ENCODE measurements at places on chromosomes 7 and 10.

GRCh38 chr10:88066876-88067275 lies 203.5 kb downstream of the PTEN start:
- no peak for DNase-seq

GRCh38 chr7:85521108-85521694 lies 334.3 kb upstream of the SEMA3D start:
- DNase-seq: no peak

- no peak for DNase-seq
These were observed 403.9 kb upstream of the CELF2 start for GRCh38 chr10:10613656-10614244.

DNA sequence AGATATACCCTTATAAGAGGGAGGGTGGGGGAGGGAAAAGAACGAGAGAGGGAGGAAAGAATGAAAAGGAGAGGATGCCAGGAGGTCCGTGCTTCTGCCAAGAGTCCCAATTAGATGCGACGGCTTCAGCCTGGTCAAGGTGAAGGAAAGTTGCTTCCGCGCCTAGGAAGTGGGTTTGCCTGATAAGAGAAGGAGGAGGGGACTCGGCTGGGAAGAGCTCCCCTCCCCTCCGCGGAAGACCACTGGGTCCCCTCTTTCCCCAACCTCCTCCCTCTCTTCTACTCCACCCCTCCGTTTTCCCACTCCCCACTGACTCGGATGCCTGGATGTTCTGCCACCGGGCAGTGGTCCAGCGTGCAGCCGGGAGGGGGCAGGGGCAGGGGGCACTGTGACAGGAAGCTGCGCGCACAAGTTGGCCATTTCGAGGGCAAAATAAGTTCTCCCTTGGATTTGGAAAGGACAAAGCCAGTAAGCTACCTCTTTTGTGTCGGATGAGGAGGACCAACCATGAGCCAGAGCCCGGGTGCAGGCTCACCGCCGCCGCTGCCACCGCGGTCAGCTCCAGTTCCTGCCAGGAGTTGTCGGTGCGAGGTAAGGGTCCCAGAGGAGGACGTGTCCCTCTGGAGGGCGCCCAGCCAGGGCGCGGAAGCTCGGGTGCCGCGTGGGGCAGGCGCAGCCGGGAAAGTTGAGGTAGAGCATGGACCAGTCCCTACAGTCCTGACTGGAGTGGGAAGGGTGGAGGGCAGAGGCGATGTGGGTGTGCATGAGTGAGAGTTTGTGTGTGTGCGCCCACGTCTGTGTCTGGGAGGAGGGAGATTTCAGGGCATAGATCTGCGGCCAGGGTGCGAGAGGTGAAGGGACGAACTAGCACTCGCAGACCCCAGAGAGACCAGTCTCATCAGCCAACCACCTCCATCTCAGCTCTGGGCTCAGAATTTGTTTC lies 844 bp downstream of the GRM3 start:
- DNase-seq: no peak

- DNase-seq: peak; percentile 94
These were observed 45.4 kb downstream of the CHST3 start for GRCh38 chr10:72009425-72010081.

GRCh38 chr10:44311563-44312051 lies 73.3 kb downstream of the CXCL12 start:
- DNase-seq: no peak

DNA sequence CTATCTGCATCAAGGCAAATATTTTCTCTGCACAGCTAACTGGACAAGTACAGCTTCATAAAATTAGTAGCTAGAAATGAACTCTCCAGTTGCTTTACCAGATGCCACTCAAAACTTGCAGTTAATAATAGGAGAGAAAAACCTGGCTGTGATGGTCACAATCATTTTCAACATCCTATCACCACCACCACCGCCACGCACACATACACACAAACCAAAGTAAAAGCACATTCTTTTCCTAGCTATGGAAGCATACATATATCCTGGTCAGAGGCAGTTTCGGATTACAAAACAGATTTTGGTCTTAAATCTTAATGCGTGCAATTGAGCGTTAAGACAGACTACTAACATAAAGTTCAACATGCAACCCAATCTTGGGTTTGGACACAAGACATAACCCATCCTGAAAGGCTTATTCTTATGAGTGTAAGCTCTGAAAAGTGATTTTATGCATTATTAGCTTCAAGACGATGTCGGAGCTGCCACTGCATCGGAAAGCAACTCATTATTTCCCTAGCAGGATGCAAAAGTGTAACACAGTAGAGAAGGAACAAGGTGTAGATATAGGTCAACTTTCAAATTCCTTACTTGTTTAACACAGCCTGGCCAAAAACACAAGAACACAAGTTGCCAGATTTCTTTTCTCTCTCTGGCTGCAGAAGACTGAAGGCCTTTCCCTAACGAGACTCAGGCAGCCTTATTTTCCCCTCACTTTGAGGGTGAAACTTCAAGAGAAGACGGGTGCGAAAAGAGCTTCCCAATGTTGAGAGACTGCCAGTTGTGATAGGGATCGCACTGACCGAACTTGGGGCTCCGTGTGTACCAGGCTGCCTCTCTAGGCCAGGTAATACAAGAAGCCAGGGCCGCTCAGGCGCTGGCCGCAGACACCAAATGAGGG lies 1.2 kb downstream of the CACUL1 start:
- no peak for DNase-seq

GRCh38 chr7:124723012-124723411 lies 42.6 kb downstream of the GPR37 start:
- no peak for DNase-seq

DNA sequence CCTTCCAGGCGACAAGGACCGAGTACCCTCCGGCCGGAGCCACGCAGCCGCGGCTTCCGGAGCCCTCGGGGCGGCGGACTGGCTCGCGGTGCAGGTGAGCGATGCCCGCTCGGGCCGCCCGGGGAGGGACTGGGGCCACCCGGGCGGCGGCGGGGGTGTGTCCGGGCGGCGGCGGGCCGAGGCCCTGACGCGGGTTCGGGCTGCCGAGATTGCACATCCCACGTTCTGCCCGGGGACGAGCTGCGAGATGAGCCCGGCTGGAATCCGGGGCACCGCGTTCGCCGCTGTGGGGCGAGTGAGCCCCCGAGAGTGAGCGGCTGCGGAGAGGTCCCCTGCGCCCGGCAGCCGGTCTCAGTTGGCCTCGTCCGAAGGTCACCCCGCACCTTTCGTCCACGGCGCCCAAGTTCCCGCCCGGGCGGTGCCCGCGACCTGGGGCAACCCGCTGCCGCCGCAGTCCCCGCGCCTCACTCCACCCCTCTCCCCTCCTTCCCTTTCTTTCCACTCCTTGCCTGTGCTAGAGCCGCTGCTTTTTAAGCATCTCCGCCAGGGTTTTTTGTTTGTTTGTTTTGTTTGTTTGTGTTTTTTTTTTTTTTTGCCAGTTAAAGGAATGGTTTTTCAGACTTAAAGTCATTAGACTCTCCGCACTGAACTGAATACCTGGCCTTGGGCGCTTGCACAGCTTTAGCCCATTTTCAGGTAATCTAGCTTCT lies 515 bp downstream of the RALA start:
- DNase-seq: no peak

GRCh38 chr7:87342231-87342630 lies 3.2 kb upstream of the CROT start:
- no peak for DNase-seq

GRCh38 chr10:122878799-122879338 lies 512 bp downstream of the FAM24B start:
- no peak for DNase-seq

GRCh38 chr10:49240946-49241345 lies 52.8 kb upstream of the TMEM273 start:
- DNase-seq: no peak

DNA sequence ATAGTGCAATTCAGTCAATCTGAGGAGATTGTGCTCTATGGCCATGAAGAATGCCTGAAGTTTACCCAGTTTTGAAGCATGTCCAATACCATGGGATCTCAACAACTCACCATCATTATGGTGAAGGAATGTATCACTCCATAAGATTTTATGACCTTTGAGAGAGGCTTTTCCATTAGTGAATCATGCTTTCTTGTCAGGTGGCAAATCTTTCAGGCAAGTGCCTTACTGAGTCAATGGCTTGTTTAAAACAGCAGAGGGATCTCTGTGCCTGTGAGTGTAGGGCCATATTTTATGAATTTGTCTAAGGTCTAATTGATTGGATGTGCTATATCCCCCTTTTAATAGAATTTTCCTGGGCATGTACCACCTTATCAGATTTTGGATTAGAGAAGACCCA lies 131.5 kb downstream of the CCDC7 start:
- DNase-seq: peak; percentile 1

DNA sequence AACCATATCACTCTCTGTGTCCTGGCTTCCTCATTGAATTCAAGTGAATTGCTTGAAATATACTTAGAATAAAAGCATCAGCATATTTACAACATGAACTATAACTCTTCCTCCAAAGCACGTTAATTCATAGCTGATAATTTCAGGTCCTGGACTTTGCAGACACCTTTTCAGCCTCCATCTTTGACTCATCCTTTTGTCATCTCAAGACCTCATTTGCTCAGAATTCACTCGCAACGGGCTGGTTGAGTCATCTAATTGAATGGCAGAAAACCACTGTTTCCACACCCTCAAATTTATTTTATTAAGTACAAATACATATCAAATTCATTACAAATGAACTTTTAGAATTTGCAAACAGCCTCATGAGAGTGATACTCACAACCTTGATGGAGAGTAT lies 545.7 kb downstream of the GATA3 start:
- no peak for DNase-seq

DNA sequence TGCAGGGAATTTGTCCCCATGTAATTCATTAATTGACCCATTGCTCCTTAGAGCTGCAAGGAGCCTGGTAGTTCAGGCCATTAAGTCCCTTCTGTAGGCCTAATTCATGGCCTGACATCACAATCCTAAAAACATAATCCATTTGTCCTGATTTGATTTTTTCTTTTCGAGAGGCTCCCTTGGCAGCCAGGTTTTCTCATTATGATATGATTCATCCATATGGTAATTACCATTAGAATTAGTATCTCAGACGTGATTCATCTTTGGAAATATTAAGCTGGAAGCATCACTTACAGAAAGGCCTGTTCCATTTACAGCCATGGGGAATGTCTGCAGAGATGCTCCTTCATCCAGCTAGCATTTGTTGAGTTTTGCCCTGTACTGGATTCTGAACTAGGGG lies 128.5 kb downstream of the PLCE1 start:
- DNase-seq: no peak

DNA sequence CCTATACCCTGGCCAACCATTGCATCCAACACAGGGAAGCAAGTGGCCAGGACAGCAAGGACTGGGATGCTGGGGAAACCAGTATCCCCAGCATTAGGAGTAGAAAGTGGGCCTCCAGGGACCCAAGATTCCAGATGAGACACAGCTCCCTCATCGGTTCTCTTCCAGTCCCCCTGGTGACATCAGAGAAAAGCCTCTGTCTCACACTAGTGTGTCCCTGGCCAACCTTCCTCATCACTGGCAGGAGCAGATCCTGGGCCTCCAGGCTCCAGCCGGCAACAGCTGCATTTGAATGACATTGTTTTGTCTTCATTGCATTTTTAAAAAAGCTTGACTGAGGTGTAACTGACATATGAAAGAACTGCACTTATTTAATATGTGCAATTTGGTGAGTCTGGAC lies 177.3 kb upstream of the LYZL2 start:
- no peak for DNase-seq

GRCh38 chr10:28661035-28661434 lies 16.3 kb upstream of the BAMBI start:
- DNase-seq: peak; percentile 59

- no peak for DNase-seq
These were observed 23.2 kb downstream of the GPER1 start for GRCh38 chr7:1111156-1111555.

DNA sequence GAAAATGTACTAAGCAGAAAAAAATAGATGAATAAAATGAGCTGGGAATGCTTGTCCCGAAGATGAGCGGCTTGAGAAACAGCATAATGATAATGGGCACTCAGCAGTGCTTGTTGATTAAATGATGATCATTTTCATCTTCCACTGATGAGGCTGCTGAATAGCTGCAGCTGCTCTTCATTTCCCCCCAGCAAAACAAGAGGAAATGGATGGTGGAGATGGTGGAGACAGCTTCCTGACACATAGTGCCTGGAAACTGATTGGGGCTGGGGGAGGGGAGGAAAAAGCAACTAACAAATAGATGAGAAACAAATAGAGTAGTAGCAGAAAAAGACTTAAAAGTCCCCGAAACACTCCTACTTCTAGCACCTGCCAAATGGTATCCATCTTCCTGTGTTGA lies 41.4 kb downstream of the MRC1 start:
- DNase-seq: no peak

DNA sequence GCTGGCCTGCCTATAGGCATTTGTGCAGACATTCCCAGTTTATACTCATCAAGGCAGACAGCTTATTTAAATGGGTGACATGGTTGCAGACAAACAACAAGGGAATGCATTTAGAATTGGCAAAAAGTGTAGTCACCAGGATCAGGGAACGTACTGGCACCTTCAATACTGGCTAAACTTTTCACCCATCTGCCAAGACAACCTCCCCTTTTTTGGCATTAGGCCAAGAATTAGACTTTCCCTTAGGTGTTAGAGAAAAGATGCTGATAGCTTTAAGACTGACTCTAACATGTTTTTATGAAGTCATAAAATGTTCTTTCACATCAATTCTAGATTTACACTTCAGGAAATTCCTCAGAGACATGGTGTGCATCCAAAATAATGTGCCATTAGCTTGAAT lies 365.9 kb downstream of the PHTF2 start:
- no peak for DNase-seq

GRCh38 chr10:16586358-16587138 lies 64.9 kb upstream of the C1QL3 start:
- no peak for DNase-seq

DNA sequence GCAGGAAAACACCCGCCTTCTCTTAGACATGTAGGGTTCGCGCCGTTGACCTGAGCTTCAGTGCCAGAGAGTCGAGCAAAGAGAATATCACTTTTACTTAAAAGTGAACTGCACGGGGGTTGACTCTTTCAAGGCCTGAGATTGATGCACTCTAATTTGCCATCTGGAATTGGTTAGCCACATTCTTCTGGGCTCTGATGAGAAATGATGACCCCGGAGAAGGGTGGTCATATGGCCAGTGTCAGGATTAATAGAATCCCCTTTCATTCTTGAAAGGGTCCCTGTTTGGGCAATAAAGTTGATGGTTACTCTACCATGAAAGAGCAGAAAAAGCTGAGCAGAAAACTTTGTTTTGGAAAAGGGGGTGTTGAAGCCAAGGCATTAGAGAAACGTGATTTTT lies 31.2 kb downstream of the GRK5 start:
- DNase-seq: no peak

- DNase-seq: peak; percentile 45
These were observed 149.5 kb upstream of the SMIM30 start for GRCh38 chr7:113267885-113268284.

All from AG09309 (cell line).